Mesendoderm (in vitro differentiated cells): ENCODE measurements at places on chromosomes 2 and 18.

DNA sequence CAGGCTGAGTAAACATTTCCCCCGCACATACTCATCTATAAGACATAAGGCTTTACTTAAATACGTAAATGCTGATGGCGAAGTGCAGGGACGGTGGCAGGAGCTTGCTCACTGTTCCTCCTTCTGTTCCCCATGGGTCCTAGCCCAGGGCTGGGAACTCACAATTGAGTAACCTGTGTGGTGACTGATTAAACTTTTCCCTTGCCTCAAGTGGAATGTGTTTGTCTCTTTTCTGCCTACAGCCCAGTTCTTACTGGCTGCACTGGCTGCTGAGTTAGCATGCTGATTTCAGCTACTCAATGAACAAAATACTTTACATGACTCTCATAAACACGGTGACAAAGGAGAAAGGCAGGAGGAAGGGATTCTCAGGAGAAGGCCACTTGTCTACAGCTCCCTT, 87.3 kb downstream of the MARCO start:
- H3K27ac ChIP-seq = no peak overlapping the region
- DNase-seq = no peak
- no peak overlapping the region for H3K4me3 ChIP-seq
- no peaks in the 10 kb centered on the region for H3K36me3 ChIP-seq

- no peak overlapping the region for H3K4me3 ChIP-seq
- no peak for DNase-seq
- H3K27me3 ChIP-seq = no peaks in the 10 kb centered on the region
- H3K27ac ChIP-seq = no peak overlapping the region
These were observed 19.6 kb upstream of the REL start for GRCh38 chr2:60861736-60862135.

- H3K4me1 ChIP-seq = no peaks in the 10 kb centered on the region
- H3K27me3 ChIP-seq = no peaks in the 10 kb centered on the region
- H3K27ac ChIP-seq = no peak overlapping the region
- no peaks in the 10 kb centered on the region for H3K36me3 ChIP-seq
- no peak for DNase-seq
These were observed 586 bp downstream of the PDE11A start for GRCh38 chr2:178072000-178072382.

DNA sequence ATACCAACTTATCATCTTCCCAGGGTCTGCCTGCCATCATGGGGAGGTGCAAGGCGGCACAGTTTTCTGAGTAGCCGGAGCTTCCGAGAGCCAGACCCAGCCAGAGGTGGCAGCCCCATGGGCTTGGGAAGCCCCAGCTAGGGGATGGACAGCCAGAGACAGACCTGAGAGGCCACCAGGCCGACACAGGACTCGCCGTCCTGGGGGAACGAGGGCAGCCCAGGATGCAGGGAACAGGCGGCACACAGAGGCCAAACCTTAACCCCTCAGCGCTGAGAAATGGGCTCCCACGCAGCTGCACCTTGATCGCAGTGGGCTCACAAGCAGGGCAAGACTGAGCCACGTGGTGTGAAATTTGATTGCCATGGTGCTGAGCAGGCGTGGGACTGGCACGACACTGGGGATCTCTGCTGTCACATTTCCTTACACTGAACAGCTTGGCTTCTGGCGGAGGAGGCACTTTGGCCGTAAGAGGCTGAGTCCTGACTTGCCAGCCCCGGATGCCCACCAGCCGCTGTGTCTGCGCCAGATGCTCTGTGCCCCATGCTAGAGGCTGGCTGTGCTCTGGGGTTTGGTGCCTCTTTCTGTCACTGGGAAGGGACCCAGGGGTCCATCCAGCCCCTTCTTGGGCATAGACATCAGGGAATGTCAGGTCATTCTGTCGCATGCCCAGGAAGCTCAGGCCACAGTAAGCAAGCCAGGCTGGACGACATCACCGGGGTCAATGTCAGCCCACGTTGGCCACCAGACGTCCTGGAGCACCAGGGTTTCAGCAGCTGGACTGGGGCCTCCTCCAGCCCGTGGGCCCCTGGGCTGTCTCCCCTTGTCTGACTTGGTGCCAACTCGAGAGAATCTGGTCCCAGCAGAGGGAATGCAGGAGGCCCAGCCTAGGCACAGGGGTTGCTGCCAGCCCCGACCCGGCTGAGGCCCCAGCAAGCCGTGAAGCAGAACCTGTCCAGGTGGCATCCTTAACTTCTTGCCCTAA, 312.1 kb upstream of the MYT1L start:
- H3K27ac ChIP-seq = no peak overlapping the region
- DNase-seq = no peak
- no peaks in the 10 kb centered on the region for H3K4me1 ChIP-seq
- H3K36me3 ChIP-seq = no peaks in the 10 kb centered on the region
- H3K4me3 ChIP-seq = no peak overlapping the region

DNA sequence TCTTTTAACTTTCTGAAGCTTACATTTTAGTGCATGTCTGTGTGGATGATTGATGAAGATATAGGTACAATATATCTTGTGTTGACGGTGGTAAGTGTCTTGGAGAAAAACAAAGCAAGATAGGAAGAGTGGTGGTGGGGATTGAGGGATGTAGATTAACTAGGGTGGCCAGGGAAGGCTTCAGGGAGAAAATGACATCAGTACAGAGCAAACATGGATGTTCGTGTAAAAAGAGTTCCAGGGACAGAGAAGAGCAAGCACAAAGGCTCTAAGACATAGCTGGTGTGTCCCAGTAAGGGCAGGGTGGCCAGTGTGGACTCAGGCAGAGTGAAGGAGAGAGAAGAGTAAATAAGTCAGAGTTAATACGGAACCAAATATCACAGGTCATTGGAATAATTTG, 2.7 kb upstream of the CERS6 start:
- DNase-seq = no peak
- H3K4me1 ChIP-seq = no peaks in the 10 kb centered on the region
- no peak overlapping the region for H3K27ac ChIP-seq
- no peak overlapping the region for H3K4me3 ChIP-seq
- H3K36me3 ChIP-seq = no peaks in the 10 kb centered on the region
- H3K27me3 ChIP-seq = no peaks in the 10 kb centered on the region

- H3K27me3 ChIP-seq = no peaks in the 10 kb centered on the region
- no peak overlapping the region for H3K27ac ChIP-seq
- no peak overlapping the region for H3K4me3 ChIP-seq
These were observed 41.4 kb upstream of the UPP2 start for GRCh38 chr2:158060160-158060834.

GRCh38 chr2:229880892-229881586, 40.8 kb downstream of the TRIP12 start:
- H3K36me3 ChIP-seq = no peaks in the 10 kb centered on the region
- H3K27me3 ChIP-seq = no peaks in the 10 kb centered on the region
- DNase-seq = no peak
- no peak overlapping the region for H3K27ac ChIP-seq
- H3K4me3 ChIP-seq = no peak overlapping the region

- no peaks in the 10 kb centered on the region for H3K4me1 ChIP-seq
- no peak overlapping the region for H3K4me3 ChIP-seq
- no peaks in the 10 kb centered on the region for H3K36me3 ChIP-seq
- no peak for DNase-seq
These were observed 389.9 kb downstream of the TNS1 start for GRCh38 chr2:217612920-217613319.

GRCh38 chr2:69625078-69625795, 18.3 kb downstream of the AAK1 start:
- H3K4me1 ChIP-seq = peaks cover 2% of the 10 kb centered on the region
- no peak overlapping the region for H3K4me3 ChIP-seq
- H3K27ac ChIP-seq = no peak overlapping the region
- no peak for DNase-seq
- no peaks in the 10 kb centered on the region for H3K27me3 ChIP-seq

DNA sequence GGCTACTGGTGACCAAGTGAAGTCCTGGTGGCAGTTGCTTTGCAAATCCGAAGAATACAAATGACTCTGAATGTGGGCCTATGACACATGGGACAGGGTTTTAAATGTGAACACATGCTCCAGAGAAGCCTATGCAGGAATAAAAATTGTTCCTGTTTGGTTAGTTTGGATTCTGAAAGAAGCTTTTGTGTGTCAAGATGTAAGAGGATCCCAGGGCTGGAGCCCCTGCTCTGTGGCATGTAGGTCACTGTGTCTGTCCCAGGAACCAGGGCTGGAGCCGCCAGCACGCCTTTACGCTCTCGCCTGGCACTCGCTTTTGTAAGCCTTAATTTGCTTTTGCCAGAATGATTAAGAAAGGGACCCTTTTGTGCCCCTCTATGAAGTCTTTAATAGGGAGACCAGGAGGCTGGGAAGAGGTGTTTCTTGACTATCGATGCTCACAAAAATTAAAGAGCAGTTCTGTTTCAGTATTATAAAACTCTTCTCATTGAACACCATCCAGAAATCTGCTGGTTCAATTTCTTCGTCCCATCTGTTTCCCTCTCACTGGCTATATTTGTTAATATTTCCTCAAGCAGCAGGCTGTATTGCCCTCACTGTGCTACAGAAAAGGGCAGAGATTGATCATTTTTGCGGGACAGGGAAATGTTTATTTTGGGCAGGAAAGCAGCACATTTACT, 532.7 kb upstream of the POU3F3 start:
- H3K27me3 ChIP-seq = no peaks in the 10 kb centered on the region
- H3K4me1 ChIP-seq = no peaks in the 10 kb centered on the region
- H3K4me3 ChIP-seq = no peak overlapping the region

DNA sequence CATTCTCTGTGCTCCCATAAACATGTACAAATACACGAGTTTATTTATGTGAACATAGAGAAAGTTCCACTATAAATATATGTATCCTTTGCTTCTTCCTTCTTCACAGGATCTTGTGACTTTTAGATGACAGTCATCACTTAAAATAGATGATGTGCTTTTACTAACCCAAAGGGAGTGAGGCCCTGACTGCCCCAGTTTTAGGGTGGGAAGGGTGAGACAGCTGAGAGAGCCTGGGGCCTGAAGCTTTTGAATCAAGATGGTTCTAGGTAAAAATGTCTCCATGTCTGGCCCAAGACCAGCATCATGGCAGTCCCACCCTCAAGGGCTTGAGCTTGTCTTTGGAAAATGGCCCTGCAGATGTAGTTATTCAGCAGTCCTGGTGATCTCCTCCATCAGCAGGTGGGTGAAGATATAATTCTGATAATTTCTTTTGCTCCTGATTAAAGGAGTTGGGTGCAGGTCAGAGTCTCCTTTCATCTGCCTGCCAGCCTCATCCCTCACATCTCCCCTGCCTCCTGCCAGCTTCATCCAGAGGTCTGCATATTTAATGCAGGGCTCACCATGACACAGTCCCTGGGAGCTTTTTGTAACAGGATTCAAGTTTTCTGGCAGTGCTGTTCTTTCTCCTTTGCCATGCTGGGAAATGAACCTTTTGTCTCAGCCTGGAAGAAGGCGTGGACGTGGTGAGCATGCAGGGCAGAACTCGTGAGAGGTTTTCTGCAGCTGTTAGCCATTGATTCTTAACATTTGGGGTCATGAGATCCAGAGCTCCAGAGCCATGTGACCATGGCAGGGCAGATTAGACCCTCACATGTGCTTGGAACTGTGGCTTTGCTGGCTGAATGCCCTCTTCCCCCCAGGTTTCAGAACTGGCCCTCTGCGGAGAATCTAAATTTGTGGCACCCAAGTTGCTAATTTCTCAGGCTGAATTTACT, 2.7 kb downstream of the HRH4 start:
- no peaks in the 10 kb centered on the region for H3K4me1 ChIP-seq
- no peaks in the 10 kb centered on the region for H3K27me3 ChIP-seq
- H3K36me3 ChIP-seq = no peaks in the 10 kb centered on the region
- H3K4me3 ChIP-seq = no peak overlapping the region

DNA sequence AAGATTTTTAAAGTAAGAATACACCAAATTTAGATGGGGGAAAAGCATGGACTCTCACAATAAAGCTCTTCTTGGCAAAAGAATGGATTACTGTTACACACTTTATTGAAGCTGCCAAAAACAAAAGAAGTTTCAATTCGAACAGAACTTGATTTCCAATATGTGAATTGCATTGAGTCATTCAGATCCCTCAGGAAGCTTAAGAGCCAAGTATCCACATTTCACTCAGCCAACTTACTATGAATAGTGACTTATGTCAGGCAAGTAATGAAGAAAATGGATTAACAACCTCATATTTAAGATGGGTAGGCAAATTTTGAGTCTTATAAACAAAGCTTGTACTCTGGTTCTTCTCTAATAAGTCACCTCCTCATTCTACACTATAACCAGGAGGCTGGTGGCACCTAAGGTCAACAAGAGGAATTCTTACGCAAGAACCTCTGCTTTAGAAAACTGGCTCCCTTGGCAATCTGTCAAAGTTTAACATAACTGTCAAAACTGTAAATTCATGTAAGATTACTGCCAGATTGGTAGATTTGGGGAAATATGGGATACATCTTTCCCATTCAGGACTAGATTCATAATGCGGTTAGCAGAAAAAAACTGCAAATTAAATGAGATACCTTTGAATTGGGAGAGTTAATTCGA, 6.0 kb downstream of the HADHA start:
- H3K4me3 ChIP-seq = no peak overlapping the region
- H3K27me3 ChIP-seq = no peaks in the 10 kb centered on the region
- no peak for DNase-seq
- H3K27ac ChIP-seq = no peak overlapping the region
- no peaks in the 10 kb centered on the region for H3K36me3 ChIP-seq

DNA sequence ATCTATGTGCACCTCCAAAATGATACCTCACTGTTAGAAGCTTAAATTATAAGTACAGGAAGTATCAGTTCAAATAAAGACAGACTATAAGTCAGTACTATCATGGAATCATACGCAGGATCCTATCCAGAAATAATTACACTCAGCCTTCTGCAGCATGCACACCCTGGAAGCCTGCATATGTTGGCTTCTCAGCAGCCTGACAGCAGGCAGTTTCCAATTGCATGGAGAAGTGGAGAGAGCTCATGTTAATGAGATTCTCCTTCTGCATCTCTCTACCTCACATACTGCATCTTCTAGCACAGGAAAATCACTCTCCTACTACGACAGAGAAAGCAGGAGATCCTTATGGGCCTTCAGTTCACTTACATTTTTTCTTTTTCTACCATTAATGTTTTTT, 20.5 kb downstream of the NR4A2 start:
- no peak overlapping the region for H3K27ac ChIP-seq
- no peaks in the 10 kb centered on the region for H3K4me1 ChIP-seq
- no peak for DNase-seq

DNA sequence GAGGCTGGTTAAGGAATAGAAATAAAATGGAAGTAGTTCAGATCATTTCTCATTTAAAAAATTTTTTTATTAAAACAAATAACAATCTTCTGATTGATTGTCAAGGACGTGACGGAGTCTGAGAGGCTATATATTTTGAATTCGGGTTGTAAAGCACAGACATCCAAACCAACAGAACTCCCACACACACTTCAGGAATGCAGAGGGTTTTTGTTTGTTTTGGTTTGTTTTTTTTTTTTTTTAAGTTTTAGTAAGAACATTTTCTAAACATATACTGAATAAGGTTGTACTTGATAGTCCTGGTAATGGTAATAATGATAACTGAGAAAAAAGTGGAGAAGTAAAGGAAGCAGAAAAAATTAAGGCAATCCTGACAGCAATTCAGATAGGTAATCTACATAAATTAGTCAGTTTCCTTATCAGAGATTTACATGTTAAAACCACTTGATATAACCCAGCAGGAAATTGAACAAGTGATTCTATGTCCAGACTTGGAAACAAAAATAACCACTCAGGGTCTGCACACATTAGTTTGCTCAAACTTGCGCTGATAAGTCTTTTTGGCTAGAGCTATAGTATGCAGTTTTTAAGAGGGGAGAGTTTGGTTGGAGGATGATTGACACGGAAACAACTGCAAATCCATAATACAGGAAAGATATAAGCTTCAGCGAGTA, 51.5 kb upstream of the CTAGE1 start:
- H3K27ac ChIP-seq = no peak overlapping the region
- DNase-seq = no peak
- no peaks in the 10 kb centered on the region for H3K27me3 ChIP-seq
- no peaks in the 10 kb centered on the region for H3K36me3 ChIP-seq

GRCh38 chr18:38047820-38048219, 482.2 kb upstream of the CELF4 start:
- DNase-seq = peak; percentile 13
- H3K27me3 ChIP-seq = no peaks in the 10 kb centered on the region
